ENCODE measurements at places on chromosomes 6 and 20. TPM values are rescaled to one million over a fixed set of nuclear protein-coding genes. Genes with fewer than 3 reads are reported as not detected.

Gene MATN4
- total RNA-seq, result not detected

Gene ARMH2
- total RNA-seq, result not detected

Gene ITPA
- 33.3 TPM for total RNA-seq

Gene HLA-F
- total RNA-seq, result 40.4 TPM

Gene C6orf52
- 0.66 TPM for total RNA-seq
